ENCODE measurements at places on chromosomes 3 and 15. TPM values are rescaled to one million over a fixed set of nuclear protein-coding genes. Genes with fewer than 3 reads are reported as not detected.

- H3K4me3 ChIP-seq = no peak overlapping the region
- no peaks in the 10 kb centered on the region for H3K36me3 ChIP-seq
- no peak overlapping the region for H3K27ac ChIP-seq
Measured at GRCh38 chr3:426072-426471, 229.5 kb downstream of the CHL1 start.

PTPN9 gene
- 31.4 TPM for total RNA-seq

- peaks cover 4% of the 10 kb centered on the region for H3K4me1 ChIP-seq
- peaks cover 99% of the 10 kb centered on the region for H3K36me3 ChIP-seq
- no peak overlapping the region for H3K27ac ChIP-seq
- no peak for DNase-seq
- no peaks in the 10 kb centered on the region for H3K27me3 ChIP-seq
Measured at GRCh38 chr3:14137004-14137403, 12.2 kb downstream of the TMEM43 start.

DNA sequence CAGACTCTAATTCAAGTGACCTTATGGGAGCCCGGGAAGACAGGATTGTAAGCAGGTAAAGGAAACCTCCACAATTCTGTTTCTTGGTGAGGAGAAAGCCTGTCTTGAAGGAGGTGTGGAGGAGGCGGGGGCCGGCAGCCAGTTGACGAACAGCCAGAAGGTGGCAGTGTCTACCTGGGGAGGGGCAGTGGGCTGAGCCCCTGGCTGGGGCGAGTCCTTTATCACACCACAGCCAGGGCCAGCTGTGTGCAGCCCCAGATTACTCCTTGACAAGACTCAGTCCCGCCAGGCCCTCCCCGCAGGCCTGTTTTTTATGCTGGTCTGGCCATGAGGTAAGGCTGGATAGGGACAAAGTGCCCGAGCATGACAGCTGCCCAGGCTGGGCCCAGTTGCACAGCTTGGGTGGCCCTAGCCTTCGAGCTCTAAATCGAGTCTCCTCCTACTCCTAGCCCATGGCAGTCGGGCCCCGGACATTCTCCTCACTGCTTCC, 40.9 kb upstream of the IDH2 start:
- no peaks in the 10 kb centered on the region for H3K27me3 ChIP-seq
- H3K27ac ChIP-seq = no peak overlapping the region
- no peaks in the 10 kb centered on the region for H3K36me3 ChIP-seq
- peak; percentile 82 for DNase-seq
- no peak overlapping the region for H3K4me3 ChIP-seq

DNA sequence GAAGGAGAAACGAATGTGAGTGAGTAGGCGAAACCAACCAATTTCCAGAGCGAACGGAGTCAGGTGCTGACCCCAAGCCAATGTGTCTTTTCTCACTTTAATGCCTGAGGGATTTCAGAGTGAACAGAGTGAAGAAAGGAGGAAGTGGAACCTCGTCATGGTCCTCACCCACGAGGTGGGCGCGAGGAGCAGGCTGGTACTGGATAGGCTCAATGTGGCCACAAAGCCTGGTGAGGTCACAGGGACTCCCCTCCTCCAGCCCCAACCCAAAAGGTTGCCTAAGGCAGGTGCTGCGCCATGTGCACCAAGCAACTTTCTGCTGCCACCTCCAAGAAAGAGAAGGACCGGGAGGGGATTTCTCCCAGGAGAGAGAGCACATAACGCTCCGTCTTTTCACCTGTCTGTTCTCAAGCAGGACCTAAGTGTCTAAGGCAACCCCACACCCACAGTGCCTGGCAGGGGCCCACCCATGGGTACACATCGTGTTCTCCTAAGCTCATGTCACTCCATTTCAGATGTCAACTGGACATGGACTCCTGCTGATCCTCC, 3.8 kb downstream of the NRROS start:
- H3K36me3 ChIP-seq = peaks cover 3% of the 10 kb centered on the region
- peak overlapping the region; percentile 72 for H3K4me3 ChIP-seq
- H3K4me1 ChIP-seq = peaks cover 47% of the 10 kb centered on the region

ZCWPW2 gene
- 1.1 TPM for total RNA-seq

All from lower lobe of right lung (tissue), 2 donors.